T-cell (primary cell): ENCODE measurements at places on chromosomes 7 and 10. TPM values are rescaled to one million over a fixed set of nuclear protein-coding genes. Genes with fewer than 3 reads are reported as not detected.
A peak's percentile ranks its signal among the peaks of the same experiment; 100 is the strongest.

GRCh38 chr10:12705943-12706342 is 295.6 kb downstream of the CCDC3 start:
- no peak overlapping the region for H3K4me3 ChIP-seq
- H3K36me3 ChIP-seq, result no peaks in the 10 kb centered on the region
- no peak overlapping the region for H3K27ac ChIP-seq
- no peaks in the 10 kb centered on the region for H3K4me1 ChIP-seq

The RAB19 gene
- total RNA-seq, result 8.9 TPM

- no peak for DNase-seq
- no peaks in the 10 kb centered on the region for H3K4me1 ChIP-seq
- no peaks in the 10 kb centered on the region for H3K27me3 ChIP-seq
- no peaks in the 10 kb centered on the region for H3K36me3 ChIP-seq
Measured at GRCh38 chr7:28823582-28823981, 134.5 kb downstream of the TRIL start.

The CLDN12 gene
- total RNA-seq, result 2.3 TPM

DNA sequence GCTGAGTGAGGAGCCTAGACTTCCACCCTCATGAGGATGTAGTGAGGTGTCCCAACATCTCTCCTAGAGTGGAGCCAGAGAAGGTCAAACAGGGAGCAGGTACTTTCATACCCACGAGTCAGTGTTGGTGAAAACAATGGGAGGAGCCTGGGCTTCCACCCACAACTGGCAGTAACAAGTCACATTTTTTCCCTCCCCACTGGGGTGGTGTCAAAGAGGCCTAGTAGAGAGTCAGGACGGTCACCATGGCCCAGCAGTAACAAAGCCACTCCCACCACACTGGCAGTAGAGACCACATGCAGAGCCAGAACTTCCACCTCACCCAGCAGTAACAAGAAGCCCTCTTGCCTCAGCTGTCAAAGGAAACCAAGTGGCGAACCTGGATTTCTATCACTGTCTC is 280.2 kb upstream of the IMMP2L start:
- no peak overlapping the region for H3K27ac ChIP-seq
- H3K36me3 ChIP-seq, result no peaks in the 10 kb centered on the region
- no peak for DNase-seq
- H3K4me3 ChIP-seq, result no peak overlapping the region
- H3K4me1 ChIP-seq, result no peaks in the 10 kb centered on the region

GRCh38 chr10:55048830-55049498 is 247.9 kb upstream of the PCDH15 start:
- no peaks in the 10 kb centered on the region for H3K36me3 ChIP-seq

DNA sequence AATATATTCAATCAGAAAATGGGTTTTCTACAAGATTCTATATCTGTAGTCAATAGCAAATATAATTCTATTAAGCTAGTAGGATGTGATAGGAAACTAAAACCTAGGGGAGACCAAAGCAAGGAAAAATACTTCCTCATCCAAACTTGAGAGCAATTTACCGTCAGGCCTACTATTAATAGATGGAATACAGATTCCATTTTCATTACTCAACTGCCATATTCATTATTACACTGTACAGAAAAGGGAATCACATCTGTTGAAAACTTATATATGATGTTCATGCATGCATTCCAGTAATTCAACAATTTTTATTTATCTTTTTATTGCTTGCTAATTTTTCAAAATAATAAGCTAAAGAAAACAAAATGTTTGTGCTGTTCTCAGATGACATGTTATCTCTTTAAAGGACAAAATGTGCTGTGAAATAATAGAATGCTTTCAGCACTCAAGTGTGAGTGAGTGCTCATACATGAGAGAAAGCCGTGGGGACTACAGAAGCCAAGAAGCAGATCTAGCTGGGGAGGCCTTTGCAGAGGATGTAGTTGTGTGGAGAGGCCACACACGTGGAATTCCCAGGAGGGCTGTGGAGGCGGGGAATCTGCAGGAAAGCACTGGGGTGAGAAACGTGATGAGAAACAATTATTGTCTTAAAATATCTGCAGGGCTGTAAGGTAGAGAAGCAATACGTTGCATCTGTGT is 110.0 kb downstream of the EGFR start:
- H3K27me3 ChIP-seq, result peaks cover 35% of the 10 kb centered on the region
- no peak overlapping the region for H3K27ac ChIP-seq
- DNase-seq, result no peak

DNA sequence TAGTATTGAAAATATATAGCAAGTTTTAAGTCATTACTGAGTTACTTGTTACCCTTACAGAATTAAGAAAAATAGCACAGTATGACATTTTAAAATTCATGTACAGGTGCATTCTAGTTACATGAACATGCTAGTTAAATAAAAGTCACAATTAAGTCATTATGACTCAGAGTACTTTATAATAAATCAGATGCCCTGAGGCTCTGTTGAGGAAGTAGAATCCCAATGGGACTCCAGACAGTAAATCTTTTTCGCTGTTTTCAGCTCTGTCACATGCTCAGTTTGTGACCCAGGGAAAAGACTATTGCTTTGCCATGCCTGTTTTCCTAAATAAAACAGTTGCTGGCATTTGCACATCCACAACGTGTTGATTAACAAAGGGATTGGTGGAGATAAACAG is 21.0 kb downstream of the NUDT13 start:
- H3K4me3 ChIP-seq, result no peak overlapping the region
- no peak overlapping the region for H3K27ac ChIP-seq
- no peak for DNase-seq
- H3K36me3 ChIP-seq, result peaks cover 69% of the 10 kb centered on the region
- no peaks in the 10 kb centered on the region for H3K27me3 ChIP-seq
- H3K4me1 ChIP-seq, result no peaks in the 10 kb centered on the region

DNA sequence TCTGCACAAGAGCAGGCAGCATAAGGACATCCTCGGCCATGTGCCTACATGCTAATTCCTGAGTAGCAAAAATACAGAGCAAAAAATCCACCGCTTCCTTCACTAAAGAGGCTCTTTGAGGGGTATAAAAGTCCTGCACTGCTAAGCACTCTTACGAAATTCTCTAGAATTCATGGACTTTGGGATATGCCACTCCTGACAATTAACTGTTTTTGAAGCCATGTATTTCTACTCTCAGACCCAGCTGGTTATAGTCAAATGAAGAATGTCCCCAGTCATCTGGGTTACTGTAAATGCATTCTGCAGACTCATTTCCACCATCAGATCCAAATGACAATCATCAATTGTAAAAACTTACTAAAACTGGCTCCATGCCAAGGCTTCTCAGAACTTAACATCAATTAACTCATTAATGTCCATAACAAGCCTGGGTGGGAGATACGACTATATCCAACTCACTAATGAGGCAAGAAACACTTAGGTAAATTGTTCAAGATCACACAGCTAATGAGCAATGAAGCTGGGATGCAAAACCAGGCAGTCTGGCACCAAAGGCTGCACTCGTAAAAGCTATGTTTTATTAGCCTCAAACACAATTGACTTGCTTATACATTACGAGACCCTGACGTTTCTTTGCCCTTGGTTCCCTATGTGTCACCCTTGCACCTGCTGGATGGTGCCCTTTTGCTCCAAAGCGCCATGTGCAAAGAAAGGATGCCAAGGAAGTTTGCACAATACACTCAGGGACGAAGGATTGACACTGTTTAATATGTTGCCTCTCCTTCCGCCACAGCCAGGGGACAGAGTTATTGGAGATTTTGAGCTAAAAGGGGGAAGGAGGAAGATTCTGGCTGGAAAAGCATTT is 250.4 kb downstream of the ELMO1 start:
- H3K27ac ChIP-seq, result no peak overlapping the region
- no peak for DNase-seq
- peaks cover 36% of the 10 kb centered on the region for H3K36me3 ChIP-seq
- no peaks in the 10 kb centered on the region for H3K27me3 ChIP-seq
- no peaks in the 10 kb centered on the region for H3K4me1 ChIP-seq

The TEX36 gene
- total RNA-seq, result not detected

- H3K4me1 ChIP-seq, result no peaks in the 10 kb centered on the region
- H3K27ac ChIP-seq, result no peak overlapping the region
- H3K4me3 ChIP-seq, result no peak overlapping the region
- DNase-seq, result no peak
- no peaks in the 10 kb centered on the region for H3K36me3 ChIP-seq
Measured at GRCh38 chr7:135673360-135673706, 11.0 kb downstream of the STMP1 start.

DNA sequence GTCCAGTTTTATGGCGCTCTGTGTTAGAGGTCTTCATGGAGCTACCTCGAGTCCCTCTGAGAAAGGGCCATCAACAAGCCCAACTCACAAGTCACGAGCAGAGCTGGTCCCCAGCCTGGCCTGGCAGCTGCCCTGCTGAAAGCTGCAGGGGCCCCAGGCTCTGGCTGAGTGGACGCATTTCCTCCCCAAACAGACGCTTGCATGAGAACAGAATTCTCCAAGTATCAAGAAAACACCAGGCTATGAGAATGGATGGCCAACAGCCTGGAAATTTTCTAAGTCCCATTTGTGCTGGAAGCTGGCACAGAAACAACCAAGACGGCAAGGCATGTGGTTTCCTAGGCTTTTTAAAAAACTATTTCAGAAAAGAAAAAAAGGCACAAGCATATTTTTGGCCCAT is 114.8 kb downstream of the FAM53B start:
- peaks cover 86% of the 10 kb centered on the region for H3K4me1 ChIP-seq
- peaks cover 6% of the 10 kb centered on the region for H3K36me3 ChIP-seq
- H3K27ac ChIP-seq, result peak overlapping the region; percentile 13
- no peak overlapping the region for H3K4me3 ChIP-seq

DNA sequence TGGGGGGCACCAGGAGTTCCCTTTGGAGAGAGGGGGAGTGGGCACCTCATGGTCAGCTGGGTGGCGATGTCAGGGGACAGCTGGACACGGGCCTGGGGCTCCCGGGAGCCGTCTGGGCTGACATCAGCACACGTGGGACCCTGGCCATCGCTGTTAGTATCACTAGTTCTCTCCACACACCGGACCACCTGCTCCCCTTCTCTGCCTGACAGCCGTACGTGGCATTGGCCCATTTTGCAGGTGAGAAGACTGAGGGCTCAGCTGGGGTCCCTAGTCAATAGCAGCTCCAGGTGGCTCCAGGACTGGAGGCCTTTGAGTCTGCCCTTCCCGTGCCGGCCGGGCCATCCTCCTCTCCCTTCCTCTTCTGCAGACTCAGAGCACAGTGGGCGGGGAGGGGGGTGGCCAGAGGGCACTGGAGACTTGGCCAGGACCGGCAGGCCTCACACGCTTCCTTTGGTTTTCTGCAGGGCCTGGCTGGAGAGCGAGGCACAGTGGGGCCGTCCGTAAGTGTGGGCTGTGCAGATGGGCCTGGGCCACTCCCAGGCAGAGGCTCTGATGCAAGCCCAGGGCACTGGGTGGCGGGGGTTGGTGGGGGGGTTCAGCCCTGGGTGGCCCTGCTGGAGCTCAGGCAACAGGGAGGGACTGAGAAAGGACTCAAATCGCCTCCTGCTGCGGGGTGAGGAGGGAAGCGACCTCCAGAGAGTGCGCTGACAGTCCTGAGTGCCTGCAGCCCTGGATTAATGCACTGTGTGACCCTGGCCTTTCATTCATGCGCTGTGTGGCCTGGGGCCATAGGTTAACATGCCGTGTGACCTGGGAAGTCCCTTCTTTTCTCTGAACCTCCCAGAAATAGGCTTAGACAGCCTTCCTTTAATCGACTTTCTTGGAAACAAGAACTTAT is 78.2 kb downstream of the MYL10 start:
- H3K4me1 ChIP-seq, result no peaks in the 10 kb centered on the region
- H3K27me3 ChIP-seq, result no peaks in the 10 kb centered on the region
- no peak overlapping the region for H3K4me3 ChIP-seq
- no peak overlapping the region for H3K27ac ChIP-seq

GRCh38 chr7:105621617-105622016 is 40.3 kb upstream of the EFCAB10 start:
- no peak overlapping the region for H3K4me3 ChIP-seq
- no peaks in the 10 kb centered on the region for H3K27me3 ChIP-seq
- H3K27ac ChIP-seq, result no peak overlapping the region
- no peak for DNase-seq
- peaks cover 75% of the 10 kb centered on the region for H3K36me3 ChIP-seq

The SLC18A3 gene
- total RNA-seq, result not detected

GRCh38 chr7:47239931-47240421 is 341.9 kb downstream of the TNS3 start:
- peaks cover 4% of the 10 kb centered on the region for H3K27me3 ChIP-seq
- no peak overlapping the region for H3K27ac ChIP-seq
- H3K4me3 ChIP-seq, result no peak overlapping the region
- H3K4me1 ChIP-seq, result no peaks in the 10 kb centered on the region
- H3K36me3 ChIP-seq, result no peaks in the 10 kb centered on the region
- DNase-seq, result no peak

- H3K4me3 ChIP-seq, result no peak overlapping the region
- no peaks in the 10 kb centered on the region for H3K4me1 ChIP-seq
- no peak overlapping the region for H3K27ac ChIP-seq
- H3K36me3 ChIP-seq, result no peaks in the 10 kb centered on the region
- no peak for DNase-seq
Measured at GRCh38 chr7:22909917-22910316, 87.3 kb upstream of the TOMM7 start.

DNA sequence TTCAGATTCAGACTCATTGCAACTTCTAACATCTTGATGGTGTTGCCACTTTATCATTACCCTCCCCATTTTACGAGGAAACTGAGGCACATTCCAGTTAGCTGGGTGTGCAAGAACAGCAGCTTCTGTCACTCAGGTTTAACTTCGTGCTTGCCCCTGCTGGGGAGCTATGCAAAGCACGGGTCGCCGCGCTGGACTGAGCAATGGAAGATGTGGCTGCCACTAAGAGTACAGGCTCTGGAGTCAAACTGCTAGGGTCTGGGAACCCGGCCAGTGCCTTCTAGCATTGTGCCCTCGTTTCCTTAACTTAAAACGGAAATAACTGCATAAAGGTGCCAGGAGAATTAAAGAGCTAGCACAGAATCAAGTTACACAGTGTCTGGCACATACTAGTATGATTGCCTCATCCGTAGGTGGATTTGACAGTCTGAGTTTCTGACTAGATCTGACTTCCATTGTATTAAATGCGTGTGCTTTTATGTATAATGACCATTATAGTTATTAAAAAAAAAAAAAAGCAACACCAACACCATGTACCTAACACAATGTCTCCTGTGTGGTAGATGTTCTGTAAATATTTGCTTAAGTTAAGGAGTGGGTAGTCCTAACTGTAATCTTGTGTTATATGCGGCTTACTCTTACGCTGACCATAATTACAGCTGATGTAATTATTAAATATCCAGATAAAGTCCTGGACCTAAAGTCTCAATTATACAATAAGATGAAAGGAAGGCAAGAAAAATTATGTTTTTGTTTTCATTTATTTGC is 842 bp downstream of the ZNF22 start:
- peak overlapping the region; percentile 60 for H3K4me3 ChIP-seq
- H3K36me3 ChIP-seq, result peaks cover 8% of the 10 kb centered on the region
- H3K27ac ChIP-seq, result peak overlapping the region; percentile 68
- peaks cover 13% of the 10 kb centered on the region for H3K4me1 ChIP-seq

The IL15RA gene
- 18.2 TPM for total RNA-seq

GRCh38 chr10:71746344-71747037 is 26.8 kb downstream of the VSIR start:
- H3K36me3 ChIP-seq, result peaks cover 21% of the 10 kb centered on the region
- no peaks in the 10 kb centered on the region for H3K27me3 ChIP-seq
- no peak for DNase-seq
- H3K4me1 ChIP-seq, result peaks cover 100% of the 10 kb centered on the region
- H3K27ac ChIP-seq, result peak overlapping the region; percentile 93
- H3K4me3 ChIP-seq, result no peak overlapping the region

The LIPJ gene
- total RNA-seq, result 0.21 TPM

- no peak for DNase-seq
- no peaks in the 10 kb centered on the region for H3K36me3 ChIP-seq
- H3K4me3 ChIP-seq, result no peak overlapping the region
Measured at GRCh38 chr10:19947656-19948055, 131.4 kb downstream of the PLXDC2 start.

The AEBP1 gene
- total RNA-seq, result 24.1 TPM

- no peak for DNase-seq
- H3K27me3 ChIP-seq, result peaks cover 2% of the 10 kb centered on the region
- H3K36me3 ChIP-seq, result no peaks in the 10 kb centered on the region
- no peak overlapping the region for H3K27ac ChIP-seq
- H3K4me3 ChIP-seq, result no peak overlapping the region
Measured at GRCh38 chr10:2438248-2438939, 629.0 kb upstream of the PFKP start.
